Gastrocnemius medialis (tissue), 4 donors: ENCODE measurements at places on chromosomes 11 and 22. TPM values are rescaled to one million over a fixed set of nuclear protein-coding genes. Genes with fewer than 3 reads are reported as not detected.

Gene LMNTD2
- total RNA-seq: 0.13 TPM

Gene MUC5AC
- not detected for total RNA-seq

Gene GVQW3
- total RNA-seq: 0.41 TPM

DNA sequence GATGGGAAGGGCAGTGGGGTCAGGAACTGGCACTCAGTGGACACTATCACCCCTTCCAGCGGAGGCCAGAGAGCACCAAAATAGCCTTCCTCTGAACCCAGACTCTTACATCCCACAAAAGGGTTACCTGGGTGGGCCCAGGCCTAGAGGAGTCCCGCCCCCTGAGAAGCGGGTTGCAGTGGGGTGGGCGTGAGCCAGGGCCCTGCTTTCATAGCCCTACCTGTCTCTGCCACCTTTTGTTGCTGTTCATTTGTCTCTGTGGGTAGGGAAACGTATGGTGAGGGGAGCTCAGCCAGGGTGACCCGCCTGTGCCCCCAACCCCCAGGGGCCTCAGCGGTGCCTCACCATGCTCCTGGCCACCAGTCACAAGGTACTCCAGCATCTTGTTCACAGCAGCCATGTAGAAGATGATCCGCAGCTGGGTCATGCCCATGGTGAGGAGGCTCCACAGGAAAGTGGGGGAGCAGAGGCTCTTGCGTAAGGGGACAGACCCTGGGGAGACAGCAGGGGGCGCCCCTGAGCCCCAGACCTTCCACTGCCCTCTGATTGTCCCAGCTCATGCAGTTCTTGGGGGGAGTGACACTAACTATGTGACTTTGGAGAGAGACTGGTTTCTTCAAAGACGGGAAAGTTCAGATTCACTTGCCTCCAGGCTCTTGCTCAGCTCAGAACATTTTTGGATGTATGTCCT, 24.0 kb downstream of the SLC43A1 start:
- DNase-seq: no peak
- peaks cover 37% of the 10 kb centered on the region for H3K4me1 ChIP-seq
- peak overlapping the region; percentile 30 for H3K27ac ChIP-seq
- peaks cover 28% of the 10 kb centered on the region for H3K36me3 ChIP-seq

- no peaks in the 10 kb centered on the region for H3K36me3 ChIP-seq
- no peak overlapping the region for H3K27ac ChIP-seq
- DNase-seq: no peak
- H3K4me3 ChIP-seq: no peak overlapping the region
- no peaks in the 10 kb centered on the region for H3K27me3 ChIP-seq
- H3K4me1 ChIP-seq: peaks cover 21% of the 10 kb centered on the region
These were observed 32.1 kb upstream of the PPP2R1B start for GRCh38 chr11:111798279-111798678.

- H3K36me3 ChIP-seq: no peaks in the 10 kb centered on the region
- no peak overlapping the region for H3K4me3 ChIP-seq
- DNase-seq: no peak
- H3K27me3 ChIP-seq: no peaks in the 10 kb centered on the region
These were observed 206.4 kb downstream of the TTC28 start for GRCh38 chr22:28473258-28473657.

DNA sequence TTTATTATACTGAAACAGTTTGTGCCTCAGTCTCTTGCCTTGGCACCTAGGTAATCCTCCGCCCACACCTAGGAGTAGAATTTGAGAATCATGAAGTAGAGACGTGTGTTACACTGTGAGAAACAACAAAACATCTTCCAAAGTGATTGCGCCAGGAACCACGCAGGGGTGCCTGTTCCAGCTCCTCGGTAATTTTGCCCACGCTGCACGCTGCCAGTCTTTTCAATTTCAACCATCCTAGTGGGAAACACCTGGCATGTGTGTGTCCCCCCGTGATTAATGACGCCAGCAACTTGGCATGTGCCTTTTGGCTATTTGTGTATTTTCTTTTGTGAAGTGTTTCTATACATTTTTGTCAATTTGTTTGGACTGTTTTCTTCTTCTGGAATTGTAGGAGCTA, 919.1 kb downstream of the BRD1 start:
- H3K27ac ChIP-seq: no peak overlapping the region
- DNase-seq: no peak
- no peaks in the 10 kb centered on the region for H3K27me3 ChIP-seq
- H3K4me3 ChIP-seq: no peak overlapping the region

- no peak overlapping the region for H3K4me3 ChIP-seq
- no peaks in the 10 kb centered on the region for H3K36me3 ChIP-seq
- no peak for DNase-seq
- no peaks in the 10 kb centered on the region for H3K27me3 ChIP-seq
- H3K27ac ChIP-seq: no peak overlapping the region
These were observed 77.4 kb downstream of the GGTLC2 start for GRCh38 chr22:22721681-22722354.

DNA sequence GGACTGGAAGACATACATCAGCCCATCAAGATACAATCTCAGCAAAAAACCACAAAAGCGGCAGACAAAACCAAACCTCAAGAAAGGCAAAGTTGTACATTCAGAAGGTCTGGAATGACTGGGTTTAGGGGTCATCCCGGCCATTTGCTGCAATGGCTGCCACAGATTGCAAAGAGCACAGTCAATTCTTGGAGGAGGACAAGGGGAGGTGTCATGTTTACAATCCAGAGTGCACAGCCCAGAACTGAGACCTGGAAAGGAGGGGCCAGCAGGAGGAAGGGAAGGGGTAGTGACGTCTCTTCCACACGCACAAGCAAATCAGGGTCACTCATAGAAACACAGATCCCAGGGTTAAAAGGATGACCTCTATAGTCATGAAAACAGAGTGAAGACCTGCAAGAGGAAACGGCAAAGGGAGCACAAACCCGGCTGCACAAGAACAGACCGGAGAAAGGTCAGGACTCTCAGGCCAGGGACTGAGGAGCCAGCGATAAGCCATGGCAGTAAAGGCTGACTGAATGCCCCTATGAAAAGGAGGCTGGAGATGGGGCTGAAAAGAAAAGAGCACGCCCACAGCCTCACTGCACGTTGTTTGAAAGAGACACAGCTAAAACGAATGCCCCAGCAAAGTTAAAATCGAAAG, 18.2 kb upstream of the MUC5AC start:
- H3K36me3 ChIP-seq: no peaks in the 10 kb centered on the region
- DNase-seq: no peak
- peaks cover 4% of the 10 kb centered on the region for H3K27me3 ChIP-seq
- no peaks in the 10 kb centered on the region for H3K4me1 ChIP-seq
- no peak overlapping the region for H3K27ac ChIP-seq

DNA sequence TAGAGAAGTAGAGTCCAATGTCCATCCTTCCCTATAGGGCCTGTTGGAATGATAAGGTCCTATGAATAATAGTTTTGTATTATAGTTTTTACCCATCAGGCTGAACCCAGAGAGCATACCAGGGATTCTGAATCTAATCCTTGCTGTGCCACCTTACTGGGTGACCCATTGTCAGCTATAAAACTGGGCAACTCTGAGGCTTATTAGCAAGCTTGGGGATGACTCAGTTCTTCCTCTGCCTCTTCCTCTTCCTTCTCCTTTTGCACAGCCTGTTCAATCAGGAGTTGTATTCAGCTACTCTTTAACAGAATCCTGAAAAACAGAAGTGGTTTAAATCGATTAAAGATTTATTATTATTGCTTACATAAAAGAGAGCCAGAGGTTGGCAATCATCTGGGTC, 8.9 kb downstream of the HEPHL1 start:
- no peaks in the 10 kb centered on the region for H3K4me1 ChIP-seq
- no peaks in the 10 kb centered on the region for H3K36me3 ChIP-seq
- H3K27ac ChIP-seq: no peak overlapping the region
- DNase-seq: no peak

- H3K36me3 ChIP-seq: no peaks in the 10 kb centered on the region
- H3K4me1 ChIP-seq: peaks cover 21% of the 10 kb centered on the region
- no peak overlapping the region for H3K27ac ChIP-seq
- DNase-seq: no peak
These were observed 942.3 kb downstream of the NTM start for GRCh38 chr11:132312701-132313111.

- no peaks in the 10 kb centered on the region for H3K36me3 ChIP-seq
- no peak for DNase-seq
- no peaks in the 10 kb centered on the region for H3K27me3 ChIP-seq
- H3K27ac ChIP-seq: no peak overlapping the region
- H3K4me1 ChIP-seq: no peaks in the 10 kb centered on the region
These were observed 41.3 kb upstream of the POU2AF2 start for GRCh38 chr11:111204211-111204610.

GRCh38 chr11:8352103-8352875, 88.6 kb upstream of the LMO1 start:
- DNase-seq: no peak
- H3K4me1 ChIP-seq: peaks cover 9% of the 10 kb centered on the region
- peaks cover 2% of the 10 kb centered on the region for H3K27me3 ChIP-seq
- no peaks in the 10 kb centered on the region for H3K36me3 ChIP-seq

DNA sequence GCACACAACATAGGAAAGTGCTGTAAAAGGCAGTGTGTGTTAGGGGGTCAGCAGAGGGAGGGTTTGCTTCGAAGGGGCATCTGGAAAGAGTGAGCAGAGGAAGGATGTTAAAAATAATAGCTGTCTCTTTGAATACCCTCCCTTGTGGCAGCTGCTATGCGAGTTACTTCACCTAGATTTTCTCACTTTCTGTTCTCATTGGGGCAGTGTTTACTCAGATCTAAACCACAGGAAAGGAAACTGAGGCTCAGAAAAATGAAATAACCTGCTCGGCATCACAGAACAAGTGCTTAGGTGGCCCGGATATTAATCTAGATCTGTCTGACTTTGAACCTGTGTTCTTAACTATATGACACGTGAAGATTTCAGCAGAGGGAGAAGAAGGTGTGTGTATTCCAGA, 125.3 kb downstream of the C11orf91 start:
- H3K4me3 ChIP-seq: no peak overlapping the region
- H3K27me3 ChIP-seq: no peaks in the 10 kb centered on the region
- H3K36me3 ChIP-seq: no peaks in the 10 kb centered on the region
- no peak overlapping the region for H3K27ac ChIP-seq
- no peak for DNase-seq

GRCh38 chr22:32533265-32534111, 58.9 kb downstream of the FBXO7 start:
- H3K27ac ChIP-seq: peak overlapping the region; percentile 77
- no peaks in the 10 kb centered on the region for H3K27me3 ChIP-seq
- DNase-seq: no peak
- no peak overlapping the region for H3K4me3 ChIP-seq

DNA sequence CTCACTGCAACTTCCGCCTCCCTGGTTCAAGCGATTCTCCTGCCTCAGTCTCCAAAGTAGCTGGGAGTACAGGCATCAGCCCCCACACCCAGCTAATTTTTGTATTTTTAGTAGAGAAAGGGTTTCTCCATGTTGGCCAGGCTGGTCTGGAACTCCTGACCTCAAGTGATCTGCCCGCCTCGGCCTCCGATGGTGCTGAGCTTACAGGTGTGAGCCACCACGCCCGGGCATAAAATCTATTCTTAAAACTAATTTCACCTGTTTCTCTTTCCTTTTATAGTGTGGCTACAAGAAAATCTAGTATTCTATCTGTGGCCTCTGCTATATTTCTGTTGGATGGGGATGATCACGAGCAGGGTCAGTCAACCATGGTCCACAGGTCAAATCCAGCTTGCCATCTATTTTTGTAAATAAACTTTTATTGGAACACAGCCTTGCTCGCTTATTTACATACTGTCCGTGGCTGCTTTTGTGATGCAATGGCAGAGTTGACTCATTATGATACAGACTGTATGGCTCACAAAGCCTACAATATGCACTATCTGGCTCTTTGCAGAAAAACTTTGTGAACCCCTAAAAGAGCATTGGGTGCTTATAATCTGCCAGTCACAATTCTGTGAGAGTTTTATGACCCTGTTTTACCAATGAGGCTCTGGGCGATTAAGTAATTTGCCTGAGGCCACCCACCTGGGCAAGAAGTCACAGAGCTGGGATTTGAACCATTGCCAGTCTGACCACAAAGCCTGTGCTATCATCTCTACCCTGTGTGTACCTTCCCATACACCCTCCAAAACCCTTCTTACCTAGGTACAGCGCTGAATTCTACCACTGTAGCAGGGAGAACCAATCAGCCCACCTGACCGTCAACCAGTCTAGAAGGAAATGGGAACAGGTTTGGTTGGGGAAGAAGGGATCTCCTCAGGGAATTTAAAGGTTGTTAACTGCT, 28.3 kb downstream of the SLC1A2 start:
- no peak overlapping the region for H3K27ac ChIP-seq
- H3K4me1 ChIP-seq: peaks cover 3% of the 10 kb centered on the region
- no peak overlapping the region for H3K4me3 ChIP-seq
- no peaks in the 10 kb centered on the region for H3K27me3 ChIP-seq

GRCh38 chr11:18253233-18253632, 4.8 kb upstream of the SAA2 start:
- H3K27me3 ChIP-seq: no peaks in the 10 kb centered on the region
- no peak overlapping the region for H3K27ac ChIP-seq
- no peaks in the 10 kb centered on the region for H3K4me1 ChIP-seq

DNA sequence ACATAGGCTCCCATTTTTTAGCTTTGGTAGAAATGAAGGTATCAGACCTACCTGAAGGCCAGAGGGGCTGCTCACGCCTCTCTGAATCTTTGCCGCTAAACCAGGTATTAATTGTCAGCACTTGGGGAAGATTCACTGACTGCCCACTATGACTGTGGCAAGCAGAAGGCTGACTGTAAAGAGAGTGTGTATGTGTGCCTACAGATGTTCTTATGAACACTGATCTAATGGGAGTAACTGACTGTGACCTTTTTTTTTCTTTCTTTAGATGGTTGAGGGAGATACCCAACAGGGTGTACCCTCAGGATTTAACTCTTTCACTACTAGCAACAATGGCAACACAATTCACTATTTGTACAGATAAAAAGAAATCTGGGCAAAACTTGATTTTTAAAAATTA, at the start of gene RAG2:
TSS of gene RAG2 (minus strand) at position 186 of the 400 bp plus-strand sequence. CDS start 4,068 bp downstream, outside the sequence.
- no peaks in the 10 kb centered on the region for H3K27me3 ChIP-seq
- H3K27ac ChIP-seq: no peak within 1 kb of the TSS
- no peaks in the 10 kb centered on the region for H3K36me3 ChIP-seq

DNA sequence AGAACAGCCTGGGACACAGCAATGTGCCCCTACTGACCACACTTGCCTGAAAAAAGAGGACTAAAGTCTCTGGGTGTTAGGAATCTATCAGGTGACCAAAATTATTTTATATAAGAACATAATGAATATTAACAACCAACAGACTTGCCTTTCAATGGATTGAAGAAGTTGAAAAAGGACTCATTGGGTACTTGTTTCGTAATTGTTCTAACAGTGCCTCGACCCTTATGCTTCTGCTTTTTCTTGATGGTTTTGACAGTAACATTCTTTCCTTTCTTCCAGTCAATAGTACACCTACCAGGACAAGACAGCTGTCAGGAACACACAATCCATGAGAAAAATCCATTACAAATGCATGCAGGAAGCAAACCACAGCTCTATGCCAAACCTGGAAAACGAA, 29.0 kb upstream of the PHLDA2 start:
- H3K4me1 ChIP-seq: no peaks in the 10 kb centered on the region
- H3K36me3 ChIP-seq: peaks cover 79% of the 10 kb centered on the region
- no peak overlapping the region for H3K4me3 ChIP-seq

DNA sequence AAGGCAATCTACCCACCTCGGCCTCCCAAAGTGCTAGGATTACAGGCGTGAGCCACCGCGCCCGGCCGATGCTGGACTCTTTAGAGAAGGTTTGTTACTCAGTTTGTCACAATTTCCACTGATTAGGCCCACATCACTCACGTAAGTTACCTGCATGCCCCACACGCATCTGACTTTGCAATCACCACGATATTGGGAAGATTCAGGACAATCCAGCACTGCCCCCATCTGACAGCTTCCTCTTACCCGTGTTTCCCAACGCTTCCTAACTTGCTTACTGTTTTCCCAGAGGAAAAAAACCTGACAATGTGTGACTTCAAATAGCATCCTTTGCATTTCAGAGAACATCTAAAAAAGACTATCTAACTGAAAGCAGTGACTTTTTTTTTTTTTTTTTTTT, 21.8 kb upstream of the EIF3M start:
- no peak overlapping the region for H3K27ac ChIP-seq
- no peaks in the 10 kb centered on the region for H3K36me3 ChIP-seq
- no peak overlapping the region for H3K4me3 ChIP-seq
- H3K27me3 ChIP-seq: no peaks in the 10 kb centered on the region
